Nephron progenitor cell (in vitro differentiated cells): ENCODE measurements at places on chromosomes 5 and 9.

DNA sequence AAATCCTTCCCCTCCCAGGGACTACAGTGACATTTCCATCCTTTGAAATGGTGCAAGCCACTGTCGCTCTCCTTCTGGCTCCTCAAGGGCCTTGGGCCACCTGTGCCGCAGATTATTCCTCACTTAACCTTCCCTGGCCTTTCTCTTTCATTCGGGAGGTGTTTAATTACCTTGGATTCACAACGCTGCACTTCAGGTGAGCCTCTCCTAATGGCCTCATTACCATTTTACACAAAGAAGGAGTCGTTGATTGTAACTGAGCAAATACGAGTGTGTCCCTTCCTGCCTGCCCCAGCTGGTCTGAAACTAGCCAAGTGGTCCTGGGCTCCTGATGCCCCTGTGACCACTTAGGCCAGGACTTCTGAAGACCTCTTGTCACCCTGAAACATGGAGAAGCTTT, 205.0 kb downstream of the CRB2 start:
- DNase-seq, result no peak

DNA sequence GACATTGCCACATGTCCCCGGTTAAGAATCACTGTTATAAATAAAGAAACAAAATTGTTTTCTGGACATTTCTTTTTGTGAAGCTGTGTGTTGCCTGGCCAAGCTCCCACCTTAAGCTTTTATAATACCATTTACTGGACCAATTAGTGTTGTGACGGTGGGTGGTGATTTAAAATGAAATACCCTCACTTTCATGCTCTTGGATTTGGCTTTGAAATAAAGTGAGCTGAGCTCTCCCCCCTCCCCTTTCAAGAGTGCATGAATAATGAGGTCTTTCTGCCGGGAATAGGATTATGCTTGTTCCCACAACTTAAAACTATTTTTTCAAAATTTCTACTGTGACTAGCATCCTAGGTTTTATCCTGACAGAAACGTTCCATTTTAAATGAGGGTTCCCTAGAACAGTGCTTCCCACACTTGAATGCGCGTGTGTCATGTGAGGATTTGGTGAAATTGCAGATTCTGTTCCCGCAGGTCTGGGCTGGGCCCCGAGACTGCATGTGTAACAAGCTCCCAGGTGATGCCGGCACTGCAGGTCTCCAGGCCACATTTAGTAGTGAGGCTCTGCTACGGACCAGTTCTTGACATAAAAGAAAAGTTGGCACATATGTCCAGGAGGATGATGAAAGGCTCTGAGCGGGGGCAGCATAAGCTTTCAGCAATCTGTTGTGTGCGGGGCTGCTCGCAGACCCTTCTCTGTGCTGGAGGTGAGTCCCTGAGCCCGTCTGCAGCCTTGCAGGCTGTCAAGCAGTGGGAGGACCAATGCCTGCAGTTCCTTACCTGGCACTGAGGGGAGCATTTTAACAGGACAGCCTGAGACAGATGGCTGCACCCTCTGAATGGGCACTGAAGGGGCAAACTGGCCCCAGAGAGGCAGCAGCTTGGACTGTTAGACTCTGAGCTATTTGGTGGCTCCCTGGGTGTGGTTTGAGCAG, 24.4 kb downstream of the IQGAP2 start:
- no peak for DNase-seq

DNA sequence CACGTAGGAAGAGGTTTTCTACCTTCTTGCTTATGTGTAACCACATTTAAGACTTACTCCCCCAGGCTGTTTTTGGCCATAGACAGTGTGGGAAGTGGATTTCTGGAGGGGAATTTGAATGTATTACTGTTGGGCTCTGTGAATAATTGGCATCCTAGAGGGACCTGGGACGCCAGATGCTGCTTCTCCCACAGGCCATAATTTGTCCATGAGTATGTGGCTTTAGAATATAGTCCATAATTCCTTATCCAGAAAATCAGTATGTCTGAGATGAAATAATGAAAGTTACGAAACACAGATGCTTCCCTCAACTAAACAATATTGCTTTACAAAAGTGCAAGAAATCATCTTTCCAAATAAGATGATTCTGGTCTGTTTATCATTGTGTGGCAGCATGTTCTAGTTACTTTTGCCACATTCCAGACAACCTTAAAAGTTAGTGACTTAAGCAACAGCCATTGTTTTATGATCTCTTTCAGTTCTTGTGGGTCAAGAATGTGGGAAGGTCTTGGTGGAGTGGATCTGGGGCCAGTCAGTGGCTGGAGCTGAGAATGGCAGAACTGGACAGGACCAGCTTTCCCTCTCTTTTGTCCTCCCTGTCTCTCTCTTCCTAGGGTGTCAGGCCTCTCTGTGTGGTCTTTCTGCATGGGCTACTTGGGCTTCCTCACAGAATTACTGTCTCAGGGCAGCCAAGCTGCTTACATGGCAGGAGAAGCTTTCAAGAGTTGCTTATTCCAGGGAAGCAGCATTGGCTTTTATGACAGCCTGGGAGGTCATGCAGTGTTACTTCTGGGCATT, 79.4 kb downstream of the FBXL7 start:
- no peak for DNase-seq

DNA sequence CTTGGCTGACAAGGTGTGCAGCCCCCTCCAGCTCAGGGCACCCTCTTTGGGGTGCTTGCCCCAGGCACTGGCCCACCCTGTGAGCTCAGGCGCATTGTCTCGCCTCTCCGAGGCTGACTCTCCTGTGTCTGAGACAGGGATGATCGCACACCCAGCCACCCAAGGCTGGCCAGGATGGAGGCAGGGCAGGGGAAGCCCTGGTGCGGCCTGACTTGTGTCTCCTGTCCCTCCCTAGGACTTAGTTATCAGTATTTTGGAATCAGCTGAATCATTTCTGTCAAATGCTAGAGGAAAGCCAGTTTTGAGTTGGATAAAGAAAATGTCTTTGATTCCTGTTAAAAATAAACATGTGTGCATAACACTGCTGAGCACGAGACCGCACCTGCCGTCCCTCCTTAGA, 2.5 kb upstream of the DBH start:
- no peak for DNase-seq

DNA sequence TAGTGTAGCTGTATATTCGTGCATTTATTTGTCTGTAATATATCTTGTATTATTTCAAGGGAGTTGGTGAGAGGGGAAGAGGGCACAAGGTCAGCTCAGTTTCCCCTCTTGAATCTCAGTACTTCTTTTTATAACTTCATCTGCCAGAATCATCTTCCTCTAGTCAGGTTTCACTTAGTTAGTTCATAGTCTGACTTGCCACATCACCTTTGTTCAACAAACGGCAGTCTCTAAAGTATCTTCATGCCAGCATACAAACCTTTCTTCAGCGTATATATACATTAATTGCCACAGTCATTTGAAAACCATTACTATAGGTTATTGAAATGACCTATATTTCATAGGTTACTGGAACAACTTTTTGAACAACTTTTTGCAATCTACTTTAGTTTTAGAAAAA, 1.6 kb downstream of the ECM2 start:
- DNase-seq, result no peak

DNA sequence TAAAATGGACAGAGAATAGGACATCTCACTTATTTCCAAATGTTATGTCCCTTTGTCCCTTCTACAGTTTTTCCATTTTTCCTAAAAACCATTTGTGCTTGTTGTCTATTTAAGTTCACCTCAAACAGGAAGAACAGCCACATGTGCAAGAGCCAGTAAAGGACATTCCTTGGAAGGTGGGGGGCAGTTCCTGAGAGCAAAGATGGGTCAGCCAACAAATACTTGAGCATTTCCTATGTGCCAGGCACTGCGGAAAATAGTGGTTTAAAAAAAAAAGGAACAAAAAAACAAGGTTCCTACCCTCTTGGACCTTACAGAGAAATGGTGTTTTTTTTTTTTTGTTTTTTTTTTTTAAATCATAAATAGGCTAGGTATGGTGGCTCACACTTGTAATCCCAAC, 26.8 kb downstream of the ANP32B start:
- no peak for DNase-seq

GRCh38 chr5:133111299-133111698, 59.5 kb downstream of the HSPA4 start:
- peak; percentile 88 for DNase-seq

DNA sequence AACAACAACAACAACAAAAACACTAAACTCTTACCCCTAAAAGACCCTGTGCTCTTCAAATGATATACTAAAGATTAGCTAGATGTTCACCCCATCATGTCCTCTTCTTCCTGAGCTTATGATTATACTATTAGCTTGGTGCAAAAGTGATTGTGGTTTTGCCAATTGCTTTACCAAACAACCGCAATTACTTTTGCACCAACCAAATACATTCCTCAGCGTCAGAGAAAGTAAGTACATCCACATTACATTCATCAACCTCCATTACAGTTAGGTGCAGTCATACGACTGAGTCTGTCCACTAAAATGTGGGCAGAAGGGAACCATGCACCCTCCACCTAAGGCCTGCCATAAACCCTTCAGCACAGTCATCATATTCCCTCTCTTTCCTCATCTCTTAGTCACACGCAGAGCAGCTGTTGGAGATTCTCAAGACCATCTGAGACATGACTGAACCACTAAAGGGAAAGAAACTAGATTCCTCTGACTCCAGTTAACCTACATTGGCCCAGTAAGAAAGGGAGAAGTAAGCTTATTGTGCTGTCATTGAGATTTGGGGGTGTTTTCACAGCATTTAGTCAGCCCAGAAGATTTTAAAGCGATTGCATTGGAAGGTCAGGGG, 181.6 kb upstream of the TLE4 start:
- DNase-seq, result no peak

GRCh38 chr9:129058965-129059795, 21.7 kb upstream of the DOLPP1 start:
- DNase-seq, result no peak

- no peak for DNase-seq
Measured at GRCh38 chr5:377326-377981, 55.9 kb downstream of the AHRR start.

GRCh38 chr9:437574-438001, 222.9 kb downstream of the DOCK8 start:
- no peak for DNase-seq

DNA sequence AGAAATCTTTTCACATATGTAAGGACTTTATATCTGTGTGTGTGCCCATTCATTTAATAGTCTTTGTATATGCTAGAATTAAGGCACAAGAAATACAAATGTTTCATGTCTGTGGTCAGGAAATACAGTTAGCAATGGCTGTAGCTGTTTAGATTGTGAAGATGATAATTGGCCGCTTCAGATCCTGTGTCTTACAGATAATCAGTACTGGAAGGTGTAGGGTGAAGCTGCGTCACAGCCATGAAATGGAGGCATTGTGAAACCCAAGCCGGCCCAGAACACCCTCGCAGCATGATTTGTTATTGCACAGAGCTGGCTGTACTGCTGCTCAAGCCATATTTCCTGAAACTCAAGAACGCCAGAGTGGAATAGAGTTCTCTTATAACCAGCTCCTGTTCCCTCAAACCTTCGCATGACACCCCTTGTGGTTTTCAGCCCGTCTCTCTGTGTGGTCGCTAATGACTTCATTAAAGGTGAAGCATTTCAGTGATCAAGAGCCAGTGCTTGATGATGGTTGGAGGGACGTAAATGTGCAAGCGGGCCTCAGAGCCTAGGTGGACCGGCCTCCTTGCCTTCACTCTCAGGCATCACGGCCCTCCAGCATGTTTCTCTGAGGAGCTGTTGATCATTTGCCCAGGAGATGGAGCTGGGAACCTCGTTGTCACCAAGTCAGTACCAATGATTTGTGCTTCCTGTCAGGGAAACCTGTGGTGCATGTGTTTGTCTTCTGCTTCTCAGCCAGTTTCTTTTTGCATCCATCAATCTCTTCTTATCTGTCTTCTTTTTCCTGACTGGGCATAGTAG, 80.1 kb downstream of the F2RL2 start:
- peak; percentile 21 for DNase-seq

DNA sequence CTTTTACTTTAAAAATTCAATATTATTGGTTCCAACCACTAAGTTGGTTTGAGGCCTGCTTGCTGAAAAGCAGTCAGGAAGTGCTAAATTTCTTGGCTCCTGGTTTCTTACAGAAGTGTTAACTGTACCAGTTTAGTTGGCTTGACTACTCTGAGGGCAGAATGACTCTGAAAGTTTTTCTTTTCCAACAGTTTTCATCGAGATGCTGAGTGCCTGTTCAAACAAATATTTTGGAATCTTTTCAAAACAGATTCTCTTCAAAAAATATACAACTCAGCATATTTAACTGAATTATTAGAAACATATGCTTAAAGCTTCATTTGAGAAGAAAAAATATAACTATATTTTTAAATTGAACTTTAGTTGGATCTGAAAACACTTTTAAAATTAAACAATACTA, 37.0 kb downstream of the SLC38A9 start:
- DNase-seq, result no peak

GRCh38 chr5:38809388-38810359, 36.1 kb upstream of the OSMR start:
- peak; percentile 83 for DNase-seq

- no peak for DNase-seq
Measured at GRCh38 chr5:113488645-113489184, 462 bp upstream of the MCC start.

GRCh38 chr9:81729135-81729534, 39.8 kb upstream of the TLE1 start:
- no peak for DNase-seq

GRCh38 chr5:891117-891836, 1.3 kb downstream of the BRD9 start:
- peak; percentile 27 for DNase-seq

DNA sequence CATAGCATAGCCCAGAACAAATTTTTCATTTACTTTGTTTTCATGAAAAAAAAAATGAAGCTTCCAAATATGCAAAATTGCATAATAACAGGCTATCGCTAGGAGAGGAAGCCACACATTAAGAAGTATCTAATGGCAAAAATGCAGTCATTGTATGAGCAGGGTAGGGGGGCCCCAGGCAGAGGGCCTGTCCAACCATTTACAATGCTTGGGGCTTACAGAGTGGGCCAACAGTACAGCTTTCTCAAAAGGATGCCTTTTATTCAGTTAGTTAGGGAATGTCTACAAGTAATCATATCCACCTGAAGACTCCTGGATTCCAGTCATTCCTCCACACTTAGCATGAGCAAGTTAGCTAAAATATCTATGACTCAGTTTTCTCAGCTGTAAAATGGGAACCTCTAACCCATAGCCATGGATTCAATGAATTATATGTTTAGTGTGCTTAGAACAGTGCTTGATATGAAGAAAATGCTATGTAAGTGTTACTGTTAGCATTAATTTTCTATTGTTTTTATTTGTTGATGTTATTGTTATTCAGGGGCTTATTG, 117.7 kb downstream of the GAS1 start:
- DNase-seq, result no peak
